HEK293T (cell line): ENCODE measurements at places on chromosomes 16 and 17.
A peak's percentile ranks its signal among the peaks of the same experiment; 100 is the strongest.

- DNase-seq = no peak
Observed at GRCh38 chr16:50154420-50154950, 1.4 kb downstream of the TENT4B start.

DNA sequence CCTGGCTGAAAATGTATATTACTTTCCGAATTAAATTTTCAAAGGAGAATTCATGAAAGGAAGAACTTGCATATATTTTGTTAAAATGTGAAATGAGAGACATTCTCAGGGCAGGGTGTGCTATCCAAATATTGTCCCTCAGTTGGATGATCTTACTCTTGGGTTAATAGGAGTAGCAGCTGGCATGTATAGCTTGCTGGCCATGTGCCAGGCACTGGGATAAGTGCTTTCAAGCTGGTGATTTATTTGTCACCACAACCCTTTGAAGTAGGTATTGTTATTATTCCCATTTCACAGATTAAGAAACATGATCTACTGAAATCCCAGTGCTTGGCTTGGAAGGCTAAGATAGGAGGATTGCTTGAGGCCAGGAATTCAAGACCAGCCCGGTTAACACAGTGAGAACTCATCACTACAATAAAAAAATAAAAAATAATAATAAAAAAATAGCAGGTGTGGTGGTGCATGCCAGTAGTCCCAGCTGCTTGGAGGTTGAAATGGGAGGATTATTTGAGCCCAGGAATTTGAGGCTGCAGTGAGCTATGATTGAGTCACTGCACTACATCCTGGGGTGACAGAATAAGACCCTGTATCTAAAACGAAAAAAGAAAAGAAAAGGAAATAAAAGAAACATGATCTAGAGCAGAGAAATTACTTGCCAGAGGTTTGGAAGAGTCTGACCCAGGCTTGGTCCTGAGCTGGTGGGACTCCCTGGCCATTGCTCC, 11.6 kb upstream of the MPHOSPH6 start:
- no peak for DNase-seq

DNA sequence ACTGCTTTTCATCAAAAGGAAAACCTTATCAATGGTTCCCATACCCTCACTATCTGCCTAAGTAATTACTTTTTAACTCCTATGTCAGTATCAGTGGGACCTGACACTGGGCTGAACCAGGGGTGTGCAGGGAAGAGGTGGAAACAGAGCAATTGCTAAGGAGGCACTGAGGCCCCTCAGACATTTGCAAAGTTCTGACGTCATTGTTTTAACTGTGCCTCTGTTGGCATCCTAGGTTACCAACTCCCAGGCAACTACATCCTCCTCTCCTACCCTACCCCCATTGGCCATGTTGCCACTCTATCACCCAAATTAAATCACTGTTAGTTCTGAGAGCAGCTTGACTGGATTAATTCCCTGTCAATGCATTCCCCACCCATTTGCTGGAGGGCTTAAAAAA, 8.0 kb upstream of the WWOX start:
- no peak for DNase-seq

- DNase-seq = no peak
Observed at GRCh38 chr16:58793366-58793765, 59.2 kb upstream of the GOT2 start.

DNA sequence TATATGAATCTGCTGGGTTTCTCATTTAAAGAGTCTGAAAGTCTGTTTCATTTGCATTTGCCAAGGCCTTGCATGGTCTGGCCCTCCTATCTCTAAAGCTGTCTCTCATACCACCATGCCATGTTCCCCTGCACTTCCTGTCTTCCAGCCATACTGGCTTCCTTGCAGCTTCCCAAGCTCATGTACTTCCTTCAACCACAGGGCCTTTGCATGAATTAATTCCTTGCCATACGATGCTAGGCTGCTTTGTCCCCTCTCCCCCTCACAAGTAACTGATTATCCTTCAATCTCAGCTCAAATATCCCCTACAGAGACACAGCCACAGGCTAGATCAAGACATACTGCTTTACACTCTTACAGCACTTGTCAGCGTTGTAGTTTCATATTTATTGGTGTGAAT, 5.8 kb downstream of the CRYM start:
- no peak for DNase-seq

DNA sequence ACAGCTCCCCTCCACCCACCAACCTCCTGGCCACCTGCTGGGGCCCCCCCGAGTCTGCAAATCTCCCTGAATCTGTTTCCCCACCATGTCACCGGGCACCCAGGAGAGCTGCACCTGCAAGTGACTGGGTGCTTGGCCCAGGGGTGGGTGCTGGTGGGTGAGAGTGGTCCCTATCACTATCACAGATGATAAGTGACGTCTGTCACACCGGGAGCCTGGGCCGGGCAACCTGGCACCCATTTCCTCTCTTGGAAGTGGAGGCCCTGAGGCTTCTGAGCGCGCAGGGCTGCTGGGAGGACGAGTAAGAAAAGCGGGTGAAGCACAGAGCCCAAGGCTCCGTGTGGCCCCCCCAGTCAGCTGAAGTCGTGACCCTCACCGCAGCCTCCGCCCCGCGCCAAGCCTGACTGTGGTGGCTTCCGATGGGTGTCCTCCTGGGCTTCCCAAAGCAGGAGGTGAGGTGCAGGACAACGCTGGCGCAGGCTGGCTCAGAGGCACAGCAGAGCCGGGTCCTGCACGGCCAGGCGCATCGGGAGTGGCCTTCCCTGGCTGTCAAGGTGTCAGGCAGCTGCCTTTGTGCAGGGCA, 21.0 kb upstream of the ACSF3 start:
- DNase-seq = no peak

DNA sequence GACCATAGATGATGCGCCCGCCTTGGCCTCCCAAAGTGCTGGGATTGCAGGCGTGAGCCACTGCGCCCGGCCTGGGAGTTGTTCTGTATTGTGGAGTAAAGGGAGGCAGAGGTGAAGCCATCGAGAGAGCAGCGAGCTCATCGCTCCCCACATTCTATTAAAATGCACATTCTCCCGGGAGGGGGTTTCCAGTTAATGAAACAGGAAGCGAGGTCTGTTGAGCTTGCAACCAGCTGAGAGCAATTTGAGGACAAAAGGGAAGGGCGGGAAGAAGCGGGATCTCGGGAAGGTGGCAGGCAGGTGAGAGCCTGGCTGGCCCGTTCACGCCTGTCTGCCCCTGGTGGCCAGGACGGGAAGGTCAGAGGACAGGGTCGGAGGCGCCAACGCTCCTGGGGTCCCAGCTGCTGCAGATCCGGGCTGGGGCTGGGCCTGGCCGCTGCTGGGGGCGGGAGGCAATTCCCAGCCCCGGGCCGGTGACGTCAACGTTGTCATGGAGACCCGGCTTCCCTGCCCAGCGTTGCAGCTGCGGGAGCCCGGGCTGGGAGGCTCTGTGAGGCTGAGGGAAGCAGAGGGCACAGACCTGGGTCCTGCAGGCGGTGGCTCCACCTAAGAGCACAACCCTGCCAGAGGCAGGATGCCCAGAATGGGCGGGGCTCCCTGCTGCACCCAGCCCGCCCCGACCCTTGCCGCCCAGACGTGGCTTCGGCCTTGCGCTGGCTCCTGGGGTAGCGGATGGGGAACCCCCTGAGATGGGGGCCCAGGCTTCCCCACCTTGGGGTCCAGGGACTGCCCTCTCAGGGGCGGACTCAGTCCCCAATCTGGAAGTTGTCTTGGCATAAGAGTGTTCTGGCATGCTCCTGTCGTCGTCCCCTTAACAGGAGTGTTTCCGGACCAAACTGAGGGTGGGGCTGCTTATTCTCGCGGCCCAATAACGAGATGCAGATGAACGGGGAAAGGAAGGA, 48.7 kb upstream of the PLCG2 start:
- peak; percentile 84 for DNase-seq

DNA sequence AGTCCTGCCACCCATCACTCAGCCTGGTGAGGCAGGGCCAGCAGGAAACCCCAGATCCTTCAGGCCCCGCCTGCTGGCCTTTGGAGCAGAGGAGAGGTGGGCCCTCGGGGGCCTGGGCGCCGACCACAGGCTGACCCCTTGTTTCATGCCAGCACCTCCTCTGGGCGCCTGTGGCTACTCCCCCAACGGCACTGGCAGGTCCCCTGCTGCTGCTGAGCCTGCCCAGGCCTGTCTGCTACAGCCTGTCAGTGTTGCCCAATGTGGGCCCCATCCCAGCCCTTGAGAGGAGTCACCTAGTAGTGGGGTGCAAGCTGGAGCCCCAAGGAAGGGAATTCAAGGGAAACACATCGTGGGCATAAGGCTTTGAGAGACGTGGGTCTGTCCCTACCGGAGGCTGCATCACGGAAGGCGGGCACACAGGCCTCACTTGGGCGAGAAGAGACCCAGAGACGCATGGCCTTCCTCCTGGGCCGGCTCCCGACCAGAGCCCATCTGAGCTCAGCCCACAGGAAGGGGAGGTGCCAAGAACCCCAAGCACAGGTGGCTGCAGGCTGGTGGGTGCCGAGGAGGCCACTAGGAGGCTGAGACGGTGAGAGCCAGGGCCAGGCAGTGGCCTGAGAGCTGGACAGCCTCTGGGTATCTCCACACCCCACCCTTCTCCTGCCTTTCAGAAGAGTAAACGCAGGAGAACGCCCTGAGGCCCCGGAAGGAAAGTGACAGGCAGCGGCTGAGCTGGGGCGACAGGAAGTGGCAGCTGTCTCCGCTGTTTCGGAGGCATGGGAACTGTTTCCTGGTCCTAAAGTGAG, 8.0 kb upstream of the FASN start:
- no peak for DNase-seq

DNA sequence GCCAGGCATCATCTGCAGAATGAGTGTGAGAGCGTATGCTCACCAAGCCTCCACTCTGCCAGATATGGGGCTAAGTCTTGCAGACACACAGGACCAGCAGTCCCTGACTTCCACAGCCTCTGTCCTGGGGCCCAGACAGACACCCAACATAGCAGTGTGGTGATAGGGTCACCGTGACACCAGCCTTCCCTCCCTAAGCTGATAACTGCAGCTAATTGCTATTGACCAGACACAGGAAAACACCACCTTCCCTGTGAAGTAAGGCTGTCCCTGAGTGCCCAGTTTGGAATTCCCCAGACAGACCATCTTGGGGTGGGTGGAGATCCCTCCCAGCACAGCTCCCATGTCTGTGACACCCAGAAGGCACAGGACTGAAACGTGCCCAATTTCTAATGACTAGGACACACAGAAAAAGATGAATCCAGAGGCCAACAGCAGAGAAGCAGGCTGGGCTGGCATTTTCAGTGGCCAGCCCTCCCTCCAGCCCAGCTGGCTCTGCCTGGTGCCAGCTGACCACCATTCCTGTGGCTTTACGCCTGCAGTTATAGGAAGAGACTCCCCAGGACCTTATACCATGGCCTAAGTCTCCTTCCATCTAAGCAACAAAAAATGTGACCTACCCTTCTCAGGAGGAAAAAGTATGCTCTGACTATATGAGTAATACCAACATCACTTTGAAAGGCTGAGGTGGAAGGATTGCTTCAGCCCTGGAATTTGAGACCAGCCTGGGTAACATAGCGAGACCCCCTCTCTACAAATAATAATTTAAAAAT, 30.3 kb downstream of the ATPAF2 start:
- DNase-seq = no peak

GRCh38 chr17:81337476-81337879, 42.4 kb upstream of the SLC38A10 start:
- no peak for DNase-seq

DNA sequence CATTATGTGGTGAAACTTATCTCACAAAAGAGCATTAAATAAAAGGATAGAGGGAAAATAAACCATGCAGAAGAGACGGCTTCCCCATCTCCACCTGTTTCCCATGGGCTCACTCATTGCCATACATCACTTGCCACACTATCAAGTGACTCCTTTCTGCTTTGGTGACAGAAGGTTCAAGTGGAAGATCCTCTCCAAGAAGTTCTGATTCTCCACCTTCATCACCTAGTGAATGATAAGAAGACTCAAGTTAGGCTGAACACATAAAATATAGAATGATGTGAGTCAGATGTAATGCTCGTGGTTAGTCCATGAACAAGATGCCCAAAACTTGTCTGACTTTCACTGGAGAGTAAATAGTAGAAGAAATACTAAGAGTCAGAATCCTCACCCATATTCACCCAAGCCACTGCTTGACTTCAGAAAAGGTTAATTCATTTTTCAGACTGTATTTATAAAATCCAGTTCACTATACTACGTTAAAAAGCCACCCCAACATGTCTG, 100.1 kb upstream of the TOB1 start:
- DNase-seq = no peak
